ENCODE measurements at places on chromosomes 4 and X.
A peak's percentile ranks its signal among the peaks of the same experiment; 100 is the strongest.

DNA sequence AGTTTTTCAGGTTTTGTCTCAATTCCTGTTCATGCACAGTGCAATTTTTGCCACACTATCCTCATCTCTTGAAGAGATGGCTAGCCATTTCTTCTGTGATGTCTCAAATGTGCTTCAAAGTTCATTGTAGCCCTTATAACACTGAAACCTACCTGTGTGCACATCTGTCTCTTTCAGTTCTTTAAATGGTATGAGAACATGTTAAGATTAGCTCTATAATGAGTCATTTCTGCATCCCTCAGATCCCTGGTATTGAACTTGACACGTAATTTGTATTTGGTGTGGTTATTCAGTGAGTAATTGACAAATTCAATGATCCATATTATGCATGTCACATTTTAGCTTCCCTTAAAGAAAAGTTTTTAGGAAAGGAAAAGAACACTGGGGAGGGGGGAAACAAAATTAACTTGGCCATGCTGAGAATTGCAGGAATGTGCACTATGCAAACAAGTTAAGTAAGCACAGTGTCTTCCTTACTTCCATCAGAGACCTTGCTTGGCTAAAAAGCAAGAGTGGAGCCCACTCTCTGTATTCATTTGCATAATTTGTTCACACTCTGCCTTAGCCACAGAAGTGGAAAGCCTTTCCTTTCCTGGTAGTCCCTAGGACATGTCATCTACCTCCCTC lies 659.8 kb upstream of the MAGEB2 start:
- no peak for DNase-seq

GRCh38 chrX:134948333-134949241 lies 42.2 kb upstream of the SMIM10 start:
- peak; percentile 63 for DNase-seq

- DNase-seq = no peak
Measured at GRCh38 chr4:40912460-40913184, 162.9 kb downstream of the NSUN7 start.

GRCh38 chrX:11944501-11944900 lies 186.5 kb downstream of the MSL3 start:
- DNase-seq = no peak

GRCh38 chr4:173332021-173332487 lies 2.1 kb downstream of the HMGB2 start:
- DNase-seq = no peak

DNA sequence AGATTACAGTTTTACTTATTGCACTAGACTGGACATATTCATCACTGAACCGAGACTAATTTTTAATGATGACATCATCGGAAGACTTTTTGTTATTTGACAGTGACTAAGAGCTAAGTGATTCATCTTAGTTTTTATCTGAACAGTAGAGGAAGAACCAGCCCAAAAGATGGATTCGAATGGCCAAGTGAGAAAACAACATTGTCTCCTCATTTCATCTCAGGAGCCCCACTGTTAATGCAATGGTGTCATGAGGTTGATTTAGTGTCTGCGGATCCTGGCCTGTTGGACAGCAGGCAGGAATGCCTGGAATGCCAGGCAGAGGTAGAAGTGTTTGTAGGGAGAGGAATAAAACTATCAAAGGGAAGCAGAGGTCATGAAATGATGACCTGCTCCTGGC lies 37.8 kb upstream of the HPF1 start:
- DNase-seq = no peak

GRCh38 chr4:24763631-24764297 lies 31.6 kb upstream of the SOD3 start:
- no peak for DNase-seq

DNA sequence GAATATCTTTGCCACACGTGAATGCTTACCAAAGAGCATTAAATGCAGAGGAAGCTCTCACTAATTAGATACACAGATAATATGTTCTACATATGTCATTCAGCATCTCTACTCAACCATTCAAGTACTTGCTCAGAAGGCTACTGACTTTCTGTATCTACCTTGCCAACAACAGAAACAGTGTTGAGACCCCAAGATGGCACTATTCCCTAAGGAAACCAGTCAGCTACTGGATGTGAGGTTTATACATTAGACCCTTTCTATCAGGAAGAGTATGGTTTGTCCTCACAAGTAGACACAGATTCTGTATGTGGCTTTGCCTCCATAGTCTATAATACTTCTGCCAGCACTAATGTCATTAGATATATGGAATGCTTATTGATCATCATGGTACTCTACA lies 443.9 kb upstream of the INTU start:
- no peak for DNase-seq

DNA sequence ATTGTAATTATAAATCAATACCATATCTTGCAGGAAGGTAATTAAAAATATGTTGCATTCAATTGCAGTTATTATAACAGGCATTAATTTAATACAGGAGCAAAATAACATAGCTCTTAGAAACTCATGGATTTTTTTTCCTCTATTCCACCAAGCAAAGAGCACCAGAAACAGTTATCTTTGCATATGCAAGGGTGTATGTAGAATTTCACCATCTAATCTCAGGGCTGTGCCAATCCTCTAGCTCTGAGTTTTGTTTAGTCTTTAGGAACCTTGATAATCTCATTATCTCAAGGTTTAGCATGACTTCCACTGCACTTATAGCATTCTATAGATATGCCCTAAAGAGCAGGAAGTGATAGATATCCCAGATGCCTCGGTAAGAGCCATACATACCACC lies 197.5 kb downstream of the VEGFC start:
- DNase-seq = no peak

GRCh38 chr4:139973616-139974015 lies 180.4 kb downstream of the MAML3 start:
- DNase-seq = no peak

DNA sequence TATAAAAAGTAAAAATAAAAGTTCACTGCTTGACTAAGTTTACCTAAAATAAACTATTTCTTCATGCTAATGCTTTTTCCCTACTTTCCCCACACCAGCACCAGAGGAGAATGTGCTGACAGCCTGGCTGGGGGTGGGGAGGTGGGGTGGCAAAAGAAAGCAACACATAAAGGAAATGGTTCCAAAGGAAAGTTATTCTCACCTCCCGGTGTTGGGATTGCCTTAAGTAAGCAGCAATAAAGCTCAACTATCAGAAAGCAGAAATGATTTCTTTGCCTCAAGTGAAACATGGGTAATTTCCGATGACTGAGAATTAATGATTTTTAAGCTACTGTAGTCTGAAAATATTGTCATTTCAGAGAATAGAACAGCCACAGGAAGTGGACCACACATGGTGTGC lies 84.5 kb upstream of the DKK2 start:
- no peak for DNase-seq

DNA sequence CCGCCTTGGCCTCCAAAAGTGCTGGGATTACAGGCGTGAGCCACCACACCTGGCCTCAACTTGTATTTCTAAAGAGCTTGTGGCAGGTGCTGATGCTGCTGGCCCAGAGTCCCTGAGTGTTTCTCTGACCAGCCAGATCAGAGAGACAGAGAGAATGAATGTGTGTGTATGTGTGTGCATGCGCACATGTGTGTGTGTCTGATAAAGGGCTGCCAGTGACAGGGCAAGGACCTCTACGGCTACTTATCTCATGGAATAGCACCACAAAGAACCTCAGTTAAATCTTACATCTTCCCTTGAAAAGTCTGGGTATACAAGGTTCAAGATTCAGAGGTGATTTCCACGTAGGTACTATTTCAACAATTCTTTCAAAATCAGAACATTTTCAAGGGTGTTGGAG lies 86.0 kb downstream of the SCD5 start:
- DNase-seq = no peak

DNA sequence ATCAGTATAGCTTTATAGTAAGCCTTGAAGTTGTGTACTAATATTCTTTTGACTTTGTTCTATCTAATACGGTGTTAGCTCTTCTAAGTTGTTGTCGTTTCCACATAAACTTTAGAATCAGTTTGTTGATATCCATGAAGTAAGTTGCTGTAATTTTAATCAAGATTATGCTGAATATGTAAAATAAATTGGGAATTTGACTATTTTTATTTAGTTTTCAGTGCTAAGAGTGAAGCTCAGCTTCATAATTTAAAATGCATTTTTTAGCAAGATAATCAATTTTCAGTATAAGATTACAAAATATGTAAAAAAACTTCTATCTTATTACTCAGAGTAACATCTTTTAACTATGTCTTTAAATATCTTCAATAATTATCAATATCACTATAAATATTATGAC lies 1374.8 kb downstream of the PCDH7 start:
- DNase-seq = no peak

- no peak for DNase-seq
Measured at GRCh38 chr4:87525636-87526295, 3.4 kb downstream of the SPARCL1 start.

DNA sequence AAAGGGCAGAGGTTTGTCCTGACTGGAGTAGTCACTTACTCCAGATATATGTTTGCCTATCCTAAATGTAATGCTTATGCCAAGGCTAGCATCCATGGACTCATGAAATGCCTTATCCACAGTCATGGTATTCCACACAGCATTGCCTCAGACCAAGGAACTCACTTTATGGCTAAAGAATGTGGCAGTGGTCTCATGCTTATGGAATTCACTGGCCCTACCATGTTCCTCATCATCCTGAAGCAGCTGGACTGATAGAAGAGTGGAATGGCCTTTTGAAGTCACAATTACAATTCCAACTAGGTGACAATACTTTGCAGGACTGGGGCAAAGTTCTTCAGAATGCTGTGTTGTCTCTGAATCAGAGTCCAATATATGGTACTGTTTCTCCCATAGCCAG lies 1014.8 kb downstream of the RAPGEF2 start:
- DNase-seq = no peak

- no peak for DNase-seq
Measured at GRCh38 chr4:110540982-110541451, 65.1 kb downstream of the ENPEP start.

- DNase-seq = no peak
Measured at GRCh38 chrX:66009231-66009845, 30.5 kb downstream of the VSIG4 start.

- DNase-seq = no peak
Measured at GRCh38 chrX:7109049-7109531, 38.4 kb upstream of the STS start.

DNA sequence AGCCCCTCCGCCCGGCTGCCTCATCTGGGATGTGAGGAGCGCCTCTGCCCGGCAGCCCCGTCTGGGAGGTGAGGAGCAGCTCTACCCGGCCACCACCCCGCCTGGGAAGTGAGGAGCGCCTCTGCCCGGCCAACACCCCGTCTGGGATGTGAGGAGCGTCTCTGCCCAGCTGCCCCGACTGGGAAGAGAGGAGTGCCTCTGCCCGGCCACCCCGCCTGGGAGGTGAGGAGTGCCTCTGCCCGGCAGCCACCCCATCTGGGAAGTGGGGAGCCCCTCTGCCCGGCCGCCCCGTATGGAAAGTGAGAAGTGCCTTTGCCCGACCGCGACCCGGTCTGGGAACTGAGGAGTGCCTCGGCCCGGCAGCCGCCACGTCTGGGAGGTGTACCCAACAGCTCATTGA lies 74.3 kb upstream of the TNIP3 start:
- no peak for DNase-seq

DNA sequence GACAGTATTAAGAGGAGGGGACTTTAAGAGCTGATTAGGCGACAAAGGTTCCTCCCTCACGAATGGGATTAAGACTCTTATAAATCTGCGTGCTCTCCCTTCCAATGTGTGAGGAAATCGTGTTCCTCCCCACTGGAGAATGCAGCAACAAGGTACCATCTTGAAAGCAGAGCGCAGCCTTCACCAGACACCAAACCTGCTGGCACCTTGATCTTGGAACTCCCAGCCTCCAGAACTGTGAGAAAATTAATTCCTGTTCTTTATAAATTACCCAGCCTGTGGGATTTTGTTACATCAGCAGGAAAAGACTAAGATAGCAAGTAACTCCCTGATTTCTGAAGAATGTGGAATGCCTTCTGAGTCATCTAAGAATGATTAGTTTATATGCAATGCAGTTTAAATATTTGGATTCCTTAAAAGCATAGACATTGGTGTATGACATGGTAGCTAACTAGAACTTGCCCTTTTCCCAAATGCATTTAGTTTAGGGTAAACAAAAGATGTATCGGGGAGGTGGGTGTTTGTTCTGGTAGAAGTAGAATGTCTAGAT lies 86.1 kb downstream of the USP46 start:
- DNase-seq = no peak

GRCh38 chr4:104138116-104138515 lies 356.6 kb downstream of the CXXC4 start:
- no peak for DNase-seq

GRCh38 chr4:180512801-180513475 lies 1730.3 kb upstream of the TENM3 start:
- DNase-seq = no peak

GRCh38 chr4:39852636-39853035 lies 125.1 kb downstream of the PDS5A start:
- no peak for DNase-seq

GRCh38 chr4:41428601-41429279 lies 109.2 kb upstream of the LIMCH1 start:
- DNase-seq = no peak

- DNase-seq = no peak
Measured at GRCh38 chr4:73683456-73683855, 56.9 kb upstream of the CXCL8 start.

DNA sequence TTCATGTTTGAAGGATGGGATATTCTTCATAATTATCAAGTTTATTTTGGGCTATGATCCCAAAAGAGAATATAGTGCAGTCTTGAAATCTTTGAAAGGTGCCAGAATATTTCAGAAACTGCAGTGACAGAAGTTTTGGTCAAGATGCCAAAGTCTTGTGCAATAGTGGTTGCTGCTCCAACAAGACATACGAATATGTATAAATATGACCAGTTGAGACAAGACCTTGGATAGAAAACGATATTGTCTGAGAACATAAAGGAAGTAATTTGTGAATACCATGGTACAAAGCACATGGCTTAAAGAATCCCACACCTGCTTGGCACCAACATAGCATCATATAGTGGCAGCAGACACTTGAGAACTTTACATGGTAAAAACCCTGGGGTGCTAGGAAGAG lies 48.6 kb upstream of the AMELX start:
- no peak for DNase-seq

GRCh38 chr4:73600954-73601353 lies 19.3 kb downstream of the RASSF6 start:
- no peak for DNase-seq
